PC-9 (cell line): ENCODE measurements at places on chromosomes 11 and 22. TPM values are rescaled to one million over a fixed set of nuclear protein-coding genes. Genes with fewer than 3 reads are reported as not detected.
A peak's percentile ranks its signal among the peaks of the same experiment; 100 is the strongest.

TSPAN32 gene
- total RNA-seq, result not detected in 2 replicates

KCNJ5 gene
- total RNA-seq, result 0.11 TPM in 1 of 2 replicates, not detected in the other

OR52H1 gene
- not detected in 2 replicates for total RNA-seq

DNAJB7 gene
- not detected in 2 replicates for total RNA-seq

MS4A12 gene
- not detected in 2 replicates for total RNA-seq

CREB3L1 gene
- 1.3 and 3.1 TPM in 2 replicates for total RNA-seq

GRCh38 chr11:110077831-110078325 lies 15.3 kb upstream of the ZC3H12C start:
- peak; percentile 52 for DNase-seq

DNA sequence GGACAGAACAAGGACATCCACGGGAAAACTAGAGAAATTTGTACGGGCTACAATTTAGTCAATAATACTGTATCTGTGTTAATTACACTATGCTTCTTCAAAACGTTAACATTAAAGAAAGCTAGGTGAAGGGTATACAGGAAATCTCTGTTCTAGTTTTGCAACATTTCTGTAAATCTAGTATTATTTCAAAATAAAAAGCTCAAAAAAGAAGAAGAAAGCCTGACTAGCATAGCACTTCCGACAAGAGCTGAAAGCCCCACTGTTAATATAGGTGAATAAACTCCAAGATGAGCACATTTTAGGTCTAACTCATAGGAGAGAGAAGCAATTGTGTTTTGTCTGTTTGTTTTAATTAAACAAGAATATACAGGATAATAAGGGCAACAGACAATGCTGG lies 299.7 kb downstream of the TTC28 start:
- DNase-seq, result no peak

GRCh38 chr11:11971906-11972547 lies 36.4 kb downstream of the DKK3 start:
- DNase-seq, result no peak

GRCh38 chr11:12905435-12905834 lies 103.7 kb upstream of the RASSF10 start:
- no peak for DNase-seq

- DNase-seq, result no peak
These were observed 24.2 kb downstream of the PPFIBP2 start for GRCh38 chr11:7538031-7538430.

DNA sequence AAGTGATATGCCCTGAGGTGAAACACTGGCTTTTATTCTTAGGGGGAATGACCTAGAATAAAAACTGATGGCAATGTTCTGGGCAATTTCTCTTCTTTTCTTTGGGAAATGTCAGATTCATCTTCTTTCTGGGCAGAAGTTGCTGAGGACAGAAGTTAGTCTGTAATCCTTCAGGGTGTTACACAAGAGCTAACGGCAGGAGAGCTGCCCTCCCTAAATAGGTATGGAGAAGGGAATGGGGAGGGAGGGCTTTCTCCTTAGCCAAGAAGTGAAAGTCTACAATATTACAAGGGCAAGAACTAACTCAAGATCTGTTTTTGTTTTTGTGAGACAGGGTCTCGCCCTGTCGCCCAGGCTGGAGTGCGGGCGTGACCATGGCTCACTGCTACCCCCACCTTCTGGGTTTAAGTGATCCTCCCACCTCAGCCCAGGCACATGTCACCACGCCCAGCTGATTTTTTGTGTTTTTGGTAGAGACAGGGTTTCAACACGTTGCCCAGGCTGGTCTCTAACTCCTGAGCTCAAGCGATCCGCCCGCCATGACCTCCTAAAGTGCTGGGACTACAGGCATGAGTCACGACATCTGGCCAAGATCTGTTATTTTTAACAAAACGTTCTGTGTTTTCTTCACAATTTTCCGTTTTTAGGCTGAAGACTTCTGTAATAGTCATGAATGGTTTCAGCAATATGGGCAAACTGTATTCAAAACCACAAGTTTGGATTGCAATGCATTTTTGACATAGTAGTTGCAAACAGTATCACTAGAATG lies 7.2 kb downstream of the PIWIL4 start:
- no peak for DNase-seq

DNA sequence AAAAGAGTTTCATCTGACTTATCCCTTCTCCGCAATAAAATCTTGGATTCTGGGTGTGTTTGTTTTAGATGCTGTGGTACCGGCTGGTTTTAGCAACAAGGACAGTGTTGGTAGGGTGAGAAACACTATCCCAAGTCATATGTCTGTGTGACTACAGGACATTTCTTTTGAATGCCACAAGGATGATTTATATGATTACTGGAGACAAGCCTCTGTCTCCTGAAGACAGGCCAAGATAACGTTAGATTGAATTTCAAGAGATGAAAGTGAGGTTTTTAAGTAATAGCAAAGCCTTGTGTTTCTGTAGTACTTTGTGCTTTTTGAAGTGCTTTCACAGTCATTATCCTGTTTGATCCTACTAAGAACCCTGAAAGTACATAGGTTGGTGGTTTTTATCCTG lies 101.6 kb downstream of the COMMD9 start:
- no peak for DNase-seq

DNA sequence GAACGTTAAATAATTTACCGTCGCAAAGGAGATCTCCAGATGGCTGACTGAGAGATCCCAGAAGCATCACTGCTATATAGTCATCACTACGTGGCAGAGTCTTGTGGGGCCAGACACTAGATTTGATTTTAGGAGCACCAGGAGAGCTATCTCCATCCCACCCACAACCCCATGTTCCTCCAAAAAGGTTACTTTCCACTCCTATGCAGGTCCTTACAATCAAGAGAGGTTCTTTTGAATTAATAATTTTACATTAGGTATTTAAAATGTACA lies 19.4 kb downstream of the GUCY1A2 start:
- no peak for DNase-seq
